ENCODE measurements at places on chromosomes 7 and 10.

DNA sequence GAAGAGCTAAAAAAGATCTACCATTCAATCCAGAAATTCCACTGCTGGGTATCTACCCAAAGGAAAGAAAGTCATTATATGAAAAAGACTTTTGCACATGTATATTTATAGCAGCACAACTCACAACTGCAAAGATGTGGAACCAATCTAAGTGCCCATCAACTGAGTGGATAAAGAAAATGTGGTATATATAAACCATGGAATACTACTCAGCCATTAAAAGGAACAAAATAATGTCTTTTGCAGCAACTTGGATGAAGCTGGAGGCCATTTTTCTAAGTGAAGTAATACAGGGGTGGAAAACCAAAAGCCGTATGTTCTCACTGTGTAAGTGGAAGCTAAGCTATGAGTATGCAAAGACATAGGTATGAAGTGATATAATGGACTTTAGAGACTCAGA is 3.0 kb downstream of the ANXA7 start:
- no peak for DNase-seq

GRCh38 chr7:80829527-80829926 is 89.3 kb downstream of the SEMA3C start:
- DNase-seq, result no peak

GRCh38 chr7:137331378-137331777 is 12.2 kb downstream of the PTN start:
- DNase-seq, result no peak

DNA sequence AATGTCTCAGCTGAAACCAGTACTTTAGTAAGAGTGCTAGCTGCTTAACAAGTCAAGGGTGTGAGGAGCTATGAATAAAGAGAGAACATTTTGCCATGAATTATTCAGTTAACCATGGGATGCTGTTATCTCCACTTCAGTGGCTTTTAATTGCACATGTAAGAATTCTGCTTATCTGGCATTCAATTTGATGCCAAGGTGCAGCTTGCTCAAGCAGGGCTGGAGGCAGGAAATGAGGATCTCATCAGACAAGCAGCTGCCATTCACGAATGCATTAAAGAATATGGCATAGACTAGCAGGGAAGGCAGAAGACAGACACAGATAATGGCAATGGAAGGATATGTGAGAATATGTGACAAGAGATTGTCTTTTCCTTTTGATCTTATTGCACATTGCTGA is 697.8 kb downstream of the NRG3 start:
- no peak for DNase-seq

- DNase-seq, result no peak
These were observed 53.5 kb downstream of the VOPP1 start for GRCh38 chr7:55518836-55519235.

GRCh38 chr10:926075-926698 is 5.3 kb downstream of the LARP4B start:
- no peak for DNase-seq

DNA sequence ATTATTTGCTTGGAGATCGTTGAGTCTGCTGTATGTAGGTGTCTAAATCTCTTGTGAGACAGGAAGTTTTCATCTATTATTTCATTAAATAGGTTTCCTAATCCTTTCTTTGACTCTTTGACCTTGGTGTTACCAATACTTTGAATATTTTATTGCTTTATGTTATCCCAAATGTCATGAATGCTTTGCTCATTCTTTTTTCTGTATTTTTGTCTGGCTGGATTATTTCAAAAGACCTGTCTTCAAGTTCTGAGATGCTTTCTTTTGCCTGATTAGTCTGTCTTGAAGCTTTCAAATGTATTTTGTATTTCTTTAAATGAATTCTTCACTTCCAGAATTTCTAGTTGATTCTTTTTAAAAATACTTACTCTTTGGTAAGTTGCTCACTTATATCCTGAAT is 27.3 kb downstream of the UBE3C start:
- DNase-seq, result no peak

- DNase-seq, result no peak
These were observed 70.3 kb downstream of the WDR37 start for GRCh38 chr10:1126461-1126860.

- no peak for DNase-seq
These were observed 6.7 kb downstream of the NRCAM start for GRCh38 chr7:108449521-108449920.
